ENCODE measurements at places on chromosomes 3 and 15.

DNA sequence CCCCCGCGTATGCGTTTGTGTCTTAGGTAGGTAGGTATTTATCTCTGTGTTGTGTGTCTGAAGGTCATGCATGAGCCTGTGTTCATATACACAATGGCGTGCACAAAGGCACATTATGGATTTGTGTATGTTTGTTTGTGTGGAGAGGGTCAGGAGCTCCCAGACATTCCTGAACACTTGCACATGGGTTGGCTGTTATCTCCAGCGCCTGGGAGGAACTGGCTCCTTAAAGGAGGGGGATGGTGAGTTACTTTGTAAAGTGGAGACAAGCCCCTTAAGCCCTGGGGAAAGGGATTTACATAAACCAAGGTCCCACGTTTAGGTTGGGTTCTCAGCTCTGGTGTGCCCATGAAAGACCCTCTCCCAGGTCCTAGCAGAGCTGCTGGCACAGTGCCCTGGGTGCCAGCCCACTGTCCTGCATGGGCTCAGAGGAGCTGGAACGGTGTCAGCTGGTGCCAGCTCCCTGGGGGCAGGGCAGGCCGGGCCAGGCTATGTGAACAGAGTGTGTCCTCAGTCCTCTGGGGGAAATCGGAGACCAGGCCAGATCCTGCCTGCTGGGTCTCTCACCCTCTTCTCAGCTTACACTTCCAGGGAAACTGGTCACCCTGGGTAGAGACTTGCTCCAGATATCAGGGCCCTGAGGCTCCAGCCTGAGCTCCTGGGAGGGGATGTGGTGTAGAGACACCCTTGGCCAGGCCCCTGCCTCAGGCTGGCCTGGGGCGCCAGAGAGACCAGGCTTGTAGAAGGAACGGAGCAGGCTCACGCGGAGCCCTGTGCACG is 25.1 kb downstream of the SNX33 start:
- no peak for DNase-seq

DNA sequence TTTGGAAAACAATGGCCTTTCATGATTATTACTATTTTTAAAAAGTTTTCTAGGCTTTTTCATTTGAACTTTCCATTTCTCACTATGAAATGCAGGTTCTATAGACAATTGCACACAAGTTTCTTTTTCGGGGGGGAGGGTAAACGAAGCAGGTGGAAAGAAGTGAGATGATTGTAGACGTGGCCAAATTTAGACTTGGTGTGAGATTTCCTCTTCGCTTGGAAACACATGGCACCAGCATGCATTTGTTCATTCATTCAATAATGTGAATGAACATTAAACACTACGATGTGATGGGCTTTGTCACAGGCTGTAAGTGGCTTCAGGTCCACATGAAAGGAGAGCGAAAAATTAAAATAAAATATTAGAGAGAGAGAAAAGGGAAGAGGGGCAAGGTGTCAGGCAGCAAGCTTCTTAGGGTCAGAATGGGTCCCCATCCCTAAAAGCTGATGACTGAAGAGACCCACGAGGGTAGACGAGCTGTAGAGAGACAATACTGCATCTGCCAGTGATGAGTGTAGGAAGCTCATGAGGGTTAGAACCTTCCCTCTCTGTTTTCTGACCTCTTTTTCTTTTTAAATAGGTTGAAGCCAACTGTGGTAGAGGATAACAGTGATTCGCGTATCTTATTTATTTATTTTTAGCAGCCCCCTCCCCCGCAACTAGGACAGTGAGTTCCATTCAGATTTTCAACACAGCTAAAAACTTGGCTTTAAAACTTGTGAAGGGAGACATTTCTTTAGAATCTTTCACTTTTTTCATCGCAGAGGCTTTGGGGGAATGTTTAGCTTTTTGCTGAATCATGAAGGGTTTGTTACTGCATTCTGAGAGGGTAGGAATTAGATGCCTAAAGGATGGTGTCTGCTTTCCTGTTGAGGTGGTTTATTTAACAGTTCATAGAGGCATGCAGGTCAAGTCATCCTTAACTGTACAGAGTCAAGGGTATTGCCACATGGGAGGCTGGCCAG is 36.2 kb downstream of the GAP43 start:
- peak; percentile 33 for DNase-seq

GRCh38 chr15:71649894-71650293 is 160.5 kb upstream of the NR2E3 start:
- DNase-seq, result peak; percentile 4

GRCh38 chr3:19547665-19548464 is 386.2 kb downstream of the EFHB start:
- no peak for DNase-seq

DNA sequence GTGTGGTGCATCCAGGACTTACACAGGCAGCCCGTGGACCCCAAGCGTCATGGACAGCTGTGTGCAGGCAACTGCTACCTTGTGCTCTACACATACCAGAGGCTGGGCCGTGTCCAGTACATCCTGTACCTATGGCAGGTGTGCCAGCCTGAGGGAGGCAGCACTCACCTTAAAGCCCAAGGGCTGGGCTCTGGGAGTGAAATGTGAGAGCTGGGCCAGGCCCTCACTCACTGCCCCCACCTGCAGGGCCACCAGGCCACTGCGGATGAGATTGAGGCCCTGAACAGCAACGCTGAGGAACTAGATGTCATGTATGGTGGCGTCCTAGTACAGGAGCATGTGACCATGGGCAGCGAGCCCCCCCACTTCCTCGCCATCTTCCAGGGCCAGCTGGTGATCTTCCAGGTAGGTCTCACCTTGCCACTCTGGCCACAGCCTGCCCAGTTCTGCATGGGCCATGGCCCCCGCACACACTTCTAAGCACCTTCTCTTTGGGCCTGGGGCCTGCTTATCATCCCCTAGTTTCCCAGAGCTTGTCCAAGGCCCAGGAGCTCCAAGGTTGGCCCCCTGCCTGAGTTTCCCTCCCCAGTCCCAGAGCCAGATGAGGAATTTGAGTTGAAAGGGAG is 11.0 kb downstream of the VILL start:
- no peak for DNase-seq

Measured in GM12864 (cell line).